Fibroblast of skin of left biceps (primary cell): ENCODE measurements at places on chromosomes 2 and 18.

DNA sequence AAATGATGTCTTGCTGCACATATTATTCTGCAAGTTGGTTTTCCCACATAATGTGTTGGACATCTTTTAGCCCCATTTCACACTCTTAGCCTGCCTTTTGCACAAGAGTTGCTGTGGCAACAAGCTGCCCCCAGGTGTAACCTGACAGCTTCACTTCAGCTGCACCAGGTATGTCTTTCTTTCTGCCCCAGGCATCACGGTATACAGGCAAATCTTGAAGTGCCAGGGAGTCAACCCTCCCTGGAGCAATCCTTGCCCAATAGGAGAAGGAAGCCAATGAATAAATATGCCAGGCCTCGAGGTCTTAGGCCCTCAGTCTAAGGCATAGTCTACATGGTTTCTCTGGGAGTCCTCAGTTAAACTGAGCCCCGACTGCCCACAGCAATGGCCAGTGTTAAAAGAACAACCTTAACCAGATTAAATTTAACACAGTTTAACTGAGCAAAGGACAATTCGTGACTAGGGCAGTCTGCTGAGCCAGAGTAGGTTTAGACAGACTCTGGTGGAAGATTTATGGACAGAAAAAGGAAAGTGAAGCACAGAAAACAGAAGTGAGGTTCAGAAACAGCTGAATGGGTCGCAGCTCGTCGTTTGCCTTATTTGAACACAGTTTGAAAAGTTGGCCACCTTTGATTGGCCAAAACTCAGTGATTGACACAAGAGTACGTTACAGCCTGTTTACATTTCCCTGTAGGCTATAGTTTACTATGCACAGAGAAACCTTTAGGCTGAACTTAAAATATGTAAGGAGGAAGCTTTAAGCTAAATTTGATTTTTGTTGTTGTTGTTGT, 32.0 kb upstream of the C1QL2 start:
- DNase-seq, result no peak

DNA sequence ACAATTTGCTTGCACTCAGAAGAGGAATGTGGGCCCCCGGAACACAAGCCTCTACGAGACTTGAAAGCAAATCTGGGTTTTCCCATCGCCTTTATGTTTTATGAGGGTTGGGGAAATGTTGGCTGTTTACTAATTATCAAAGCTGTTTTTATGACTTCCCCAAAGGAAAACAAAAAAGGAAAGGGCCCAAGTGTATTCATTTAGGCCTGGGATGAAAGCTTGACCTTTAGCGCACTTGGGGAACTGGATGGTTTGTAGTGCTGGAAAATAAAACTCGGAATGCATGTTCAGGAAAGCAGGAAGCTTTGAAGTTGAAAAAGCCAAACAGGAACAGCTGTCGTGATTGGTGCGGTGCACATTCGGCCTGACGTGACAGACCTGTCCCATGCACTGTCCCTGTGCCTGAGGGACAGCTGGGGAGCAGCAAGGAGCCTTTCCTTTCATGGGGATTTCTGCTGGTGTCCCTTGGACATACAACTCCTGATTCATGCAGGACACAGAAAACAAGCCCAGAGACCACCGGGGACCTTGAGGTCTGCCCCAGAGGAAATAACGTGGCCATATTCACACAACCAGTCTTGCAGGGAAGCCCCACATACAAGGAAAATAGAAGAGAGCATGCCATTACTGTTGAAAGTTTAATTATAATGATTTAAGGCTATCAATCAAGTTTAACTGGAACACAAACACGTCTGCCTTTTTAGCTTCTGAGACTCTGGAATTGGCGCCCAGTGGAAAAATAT, 169.7 kb upstream of the APCDD1 start:
- DNase-seq, result no peak

- DNase-seq, result no peak
These were observed 38.6 kb upstream of the KCNF1 start for GRCh38 chr2:10873171-10873570.

DNA sequence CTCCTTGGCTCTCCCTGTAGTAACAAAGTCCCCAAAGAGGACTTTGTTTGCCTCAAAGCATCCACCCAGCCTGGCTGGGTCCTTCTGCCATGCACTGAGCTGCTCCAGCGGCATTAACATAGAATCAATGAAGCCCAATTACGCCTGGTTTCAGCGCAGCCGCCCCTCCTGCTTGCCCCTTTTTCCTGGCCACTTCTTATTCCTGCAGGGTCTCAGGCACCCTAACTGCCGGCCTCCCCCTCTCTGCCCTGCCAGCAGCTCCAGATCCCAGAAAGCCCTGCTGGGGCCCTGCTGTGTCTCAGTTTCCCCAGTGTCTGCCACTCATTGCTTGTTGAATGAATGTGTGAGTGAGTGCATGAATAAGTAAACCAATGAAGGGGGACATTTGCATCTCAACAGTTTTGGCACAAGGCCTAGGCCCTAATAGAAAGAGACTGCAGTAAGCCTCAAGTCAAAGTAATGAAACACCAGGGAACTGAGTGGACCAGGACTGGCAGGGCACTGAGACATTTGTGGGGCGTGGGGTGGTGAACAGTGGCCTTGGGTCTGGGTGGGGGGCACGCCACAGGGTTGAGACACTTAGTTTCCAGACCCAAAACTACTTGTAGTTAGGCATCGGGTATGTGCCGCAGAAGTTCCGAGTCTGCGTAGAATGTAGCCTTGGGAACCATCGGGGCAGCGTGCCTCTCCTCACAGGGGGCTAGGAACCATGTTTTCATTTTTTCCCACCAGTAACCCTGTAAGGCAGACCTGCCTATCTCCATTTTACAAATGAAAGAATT, 60.6 kb downstream of the SMAD7 start:
- no peak for DNase-seq

DNA sequence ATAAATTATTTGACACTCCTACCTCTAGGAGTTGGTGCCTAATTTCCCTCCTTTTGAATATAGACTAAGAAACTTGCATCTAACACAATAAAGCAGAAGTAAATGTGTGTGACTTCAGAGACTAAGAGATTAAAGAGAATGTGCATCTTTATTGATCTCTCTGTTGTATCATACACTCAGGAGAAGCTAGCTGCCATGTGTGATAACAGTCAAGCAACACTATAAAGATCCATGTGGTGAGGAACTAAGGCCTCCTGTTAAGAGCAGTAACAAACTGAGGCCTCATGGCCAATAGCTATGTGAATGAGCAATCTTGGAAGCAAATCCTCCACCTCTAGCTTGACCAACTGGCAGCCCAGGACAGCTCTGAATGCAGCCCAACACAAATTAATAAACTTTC, 3.4 kb downstream of the FANCL start:
- DNase-seq, result no peak

DNA sequence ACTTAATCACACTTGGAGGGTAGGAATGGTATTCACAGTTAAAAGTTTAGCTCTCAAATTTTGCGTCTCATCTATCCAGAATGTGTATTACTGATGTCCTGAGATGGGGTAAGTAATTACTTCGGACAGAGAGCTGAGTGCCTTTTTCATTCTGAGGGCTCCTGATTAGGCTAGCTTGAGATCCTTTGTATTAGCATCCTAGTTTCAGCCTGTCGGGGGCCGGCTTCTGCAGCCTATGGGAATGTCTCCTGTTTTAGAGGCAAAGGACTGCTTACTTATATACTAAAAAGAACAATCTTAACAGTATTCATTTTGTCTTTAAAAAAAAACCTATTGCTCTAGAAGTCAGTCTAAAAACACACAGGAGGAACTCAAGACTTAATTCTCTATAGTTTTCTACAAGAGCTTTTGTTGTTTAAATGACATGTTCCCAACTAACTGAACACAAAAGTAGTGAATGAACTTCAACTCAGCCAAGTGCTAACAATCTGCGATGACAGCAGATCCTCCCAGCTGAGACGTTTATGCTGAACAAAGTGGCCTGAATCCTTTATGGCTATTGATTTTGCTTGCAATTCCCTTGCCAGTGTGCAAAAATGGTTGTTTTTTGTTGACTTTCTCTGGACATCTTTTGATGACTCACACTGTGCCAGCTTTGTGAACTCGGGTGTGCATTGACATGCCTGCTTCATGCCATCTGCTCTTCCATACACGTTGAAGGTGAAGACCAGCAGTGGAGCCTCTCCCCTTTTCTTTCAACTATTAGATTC, 118.7 kb downstream of the LYPD6B start:
- DNase-seq, result no peak

- DNase-seq, result no peak
These were observed 287.9 kb upstream of the VRK2 start for GRCh38 chr2:57758686-57759085.

GRCh38 chr2:232245111-232245510, 133.4 kb upstream of the ALPP start:
- DNase-seq, result no peak

DNA sequence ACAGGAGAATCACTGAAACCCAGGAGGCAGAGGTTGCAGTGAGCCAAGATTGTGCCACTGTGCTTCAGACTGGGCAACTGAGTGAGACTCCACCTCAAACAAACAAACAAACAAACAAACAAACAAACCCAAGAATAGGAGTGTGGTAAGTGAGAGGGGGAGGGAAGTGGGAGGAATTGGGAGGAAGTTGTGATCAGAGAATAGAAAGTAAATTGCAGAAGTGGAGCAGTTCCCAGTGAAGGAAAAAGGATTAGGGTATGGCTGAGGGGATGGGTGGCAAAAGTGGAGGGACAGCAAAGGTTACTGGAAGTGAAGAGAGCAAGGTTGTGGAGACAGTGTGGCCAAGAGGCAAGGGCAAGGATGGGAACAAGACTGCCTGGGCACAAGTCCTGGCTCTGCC, 41.1 kb upstream of the C1GALT1C1L start:
- no peak for DNase-seq
